ENCODE measurements at places on chromosomes 13 and 19.

DNA sequence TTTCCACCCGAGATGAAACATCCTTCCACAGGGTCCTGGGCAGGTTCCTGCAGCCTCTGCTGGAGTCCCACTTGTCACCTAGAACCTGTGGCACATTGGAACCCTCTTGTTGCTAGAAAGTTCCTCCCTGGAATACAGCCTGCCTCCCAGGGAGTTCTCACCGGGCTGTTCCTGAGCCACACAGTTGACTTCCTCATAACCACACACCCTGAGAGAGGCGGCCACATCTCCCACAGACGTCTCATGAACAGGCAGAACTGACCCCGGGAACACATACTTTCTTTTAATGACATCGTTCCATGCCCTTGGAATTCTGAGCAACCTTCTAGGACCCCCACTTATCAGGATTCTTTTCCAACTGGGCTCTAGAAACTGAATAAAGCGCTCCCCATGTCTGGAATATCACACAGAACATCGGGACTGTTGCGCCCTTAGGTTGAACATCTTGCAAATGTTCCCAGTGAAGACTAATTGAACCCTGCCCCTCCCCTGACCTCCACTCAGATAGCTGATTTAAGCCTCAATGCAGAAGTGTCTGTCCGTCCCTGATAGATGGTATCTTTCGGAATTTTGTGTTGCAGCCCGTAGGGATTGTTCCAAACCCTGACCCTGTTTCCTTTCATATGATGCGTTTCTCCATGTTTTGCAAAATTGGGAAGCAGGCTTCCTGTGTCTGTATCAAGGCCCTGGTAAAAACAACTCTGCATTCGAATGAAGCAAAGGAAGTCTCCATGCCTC lies 91.1 kb downstream of the RAB20 start:
- no peak for DNase-seq

- DNase-seq, result peak; percentile 42
Measured at GRCh38 chr19:50465986-50466705, 10.2 kb upstream of the EMC10 start.

DNA sequence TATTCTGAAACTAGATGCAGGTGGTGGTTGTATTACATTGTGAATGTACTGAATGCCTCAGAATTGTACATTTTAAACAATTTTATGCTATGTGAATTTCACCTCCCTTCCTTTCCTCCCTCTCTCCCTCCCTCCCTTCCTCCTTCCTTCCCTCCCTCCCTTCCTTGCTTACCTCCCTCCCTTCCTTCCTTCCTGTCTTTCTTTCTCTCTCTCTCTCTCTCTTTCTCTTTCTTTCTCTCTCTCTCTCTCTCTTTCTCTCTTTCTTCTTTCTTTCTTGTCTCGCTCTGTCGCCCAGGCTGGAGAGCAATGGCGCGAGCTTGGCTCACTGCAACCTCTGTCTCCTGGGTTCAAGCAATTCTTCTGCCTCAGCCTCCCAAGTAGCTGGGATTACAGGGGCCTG lies 37.2 kb downstream of the IER2 start:
- no peak for DNase-seq

- DNase-seq, result no peak
Measured at GRCh38 chr19:29524912-29525831, 622 bp upstream of the VSTM2B start.

DNA sequence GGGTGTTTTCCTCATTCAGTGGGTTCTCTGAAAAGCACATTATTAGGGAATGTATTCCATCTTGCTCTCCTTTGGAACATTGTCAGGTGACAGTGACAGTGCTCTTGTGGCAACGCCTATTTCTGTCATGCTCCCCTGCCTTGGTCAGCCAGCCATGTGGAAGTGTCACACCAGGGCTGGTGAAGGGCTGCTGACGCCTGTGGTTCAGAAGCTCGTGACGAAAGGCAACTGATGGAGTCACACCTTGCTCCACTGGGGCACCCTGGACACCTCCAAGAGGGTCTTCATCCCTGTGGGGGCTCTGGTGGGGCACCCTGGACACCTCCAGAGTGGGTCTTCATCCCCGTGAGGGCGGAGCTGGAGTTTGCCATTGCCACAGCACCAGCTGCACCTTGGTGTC lies 68.9 kb upstream of the GPR183 start:
- DNase-seq, result no peak

- no peak for DNase-seq
Measured at GRCh38 chr19:741506-742131, 9.3 kb upstream of the MISP start.

DNA sequence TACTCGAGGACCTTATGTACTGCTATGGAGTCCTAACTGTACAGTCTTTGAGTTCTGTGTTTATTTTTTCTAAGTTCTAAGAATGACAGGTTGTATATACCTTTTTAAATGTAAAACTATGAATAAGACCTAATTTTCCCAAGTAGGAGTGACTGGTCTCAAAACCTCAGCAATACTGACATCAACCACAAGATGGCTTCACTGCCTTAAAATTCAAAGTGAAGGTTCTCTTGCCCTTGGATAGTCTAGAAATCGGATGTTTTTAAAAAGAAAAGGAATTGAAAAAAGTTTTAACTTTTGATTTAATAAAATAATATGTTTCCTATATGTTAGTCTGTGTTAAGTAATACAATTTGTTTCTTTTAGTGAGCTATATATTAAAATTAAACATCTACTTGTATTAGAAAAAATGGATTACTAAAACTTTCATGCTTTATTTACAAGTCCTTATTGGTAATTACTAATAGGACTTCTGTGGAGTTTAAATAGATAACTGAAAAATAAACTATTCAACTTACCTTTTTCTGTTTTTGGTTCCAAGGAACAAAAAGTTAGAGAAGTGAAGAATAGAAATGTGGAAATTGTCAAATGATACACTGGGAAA lies 52.0 kb downstream of the TDRD3 start:
- DNase-seq, result peak; percentile 28

DNA sequence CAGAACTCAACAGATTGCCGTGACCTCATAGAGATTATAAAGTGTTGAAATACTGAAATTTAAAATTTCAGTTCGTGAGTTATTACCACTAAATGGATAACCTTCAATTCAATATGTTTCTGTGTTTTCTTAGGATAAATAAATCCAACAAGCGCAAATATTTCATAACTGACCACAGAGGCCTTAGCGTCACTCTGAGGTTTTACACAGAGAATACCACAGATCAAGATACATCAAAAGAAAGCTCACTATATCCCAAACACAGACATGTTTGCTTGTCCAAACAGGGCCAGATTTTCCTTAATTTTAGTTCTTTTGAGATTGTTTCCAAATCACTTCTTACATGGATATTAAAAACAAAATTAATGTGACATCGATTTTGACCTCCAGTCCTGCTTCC lies 235.8 kb downstream of the EFNB2 start:
- no peak for DNase-seq

Measured in HCT116 (cell line).